ENCODE measurements at places on chromosomes 7 and 10.

DNA sequence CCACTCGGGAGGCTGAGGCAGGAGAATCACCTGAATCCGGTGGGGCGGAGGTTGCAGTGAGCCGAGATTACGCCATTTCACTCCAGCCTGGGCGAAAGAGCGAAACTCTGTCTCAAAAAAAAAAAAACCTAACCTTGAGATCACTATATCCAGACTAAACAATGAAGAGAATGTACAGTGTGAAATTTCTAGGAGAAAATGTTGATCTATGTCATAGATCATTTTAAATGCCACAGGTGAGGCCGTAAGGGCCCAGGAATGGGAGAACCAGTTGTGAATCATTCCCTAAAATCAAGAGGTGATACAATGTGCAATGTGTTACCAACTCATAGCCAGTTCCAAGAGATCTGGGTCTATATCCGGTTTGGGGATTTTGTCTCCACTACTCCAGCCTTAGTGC is 158.0 kb downstream of the CACNB2 start:
- no peak for DNase-seq

- no peak for DNase-seq
These were observed 117.3 kb downstream of the PRKAG2 start for GRCh38 chr7:151759591-151760042.

- DNase-seq = no peak
These were observed 96.4 kb upstream of the MDFIC start for GRCh38 chr7:114825423-114825951.

- no peak for DNase-seq
These were observed 65.6 kb upstream of the KDM7A start for GRCh38 chr7:140242057-140243031.

- DNase-seq = no peak
These were observed 115.0 kb downstream of the FAM107B start for GRCh38 chr10:14659626-14660196.

DNA sequence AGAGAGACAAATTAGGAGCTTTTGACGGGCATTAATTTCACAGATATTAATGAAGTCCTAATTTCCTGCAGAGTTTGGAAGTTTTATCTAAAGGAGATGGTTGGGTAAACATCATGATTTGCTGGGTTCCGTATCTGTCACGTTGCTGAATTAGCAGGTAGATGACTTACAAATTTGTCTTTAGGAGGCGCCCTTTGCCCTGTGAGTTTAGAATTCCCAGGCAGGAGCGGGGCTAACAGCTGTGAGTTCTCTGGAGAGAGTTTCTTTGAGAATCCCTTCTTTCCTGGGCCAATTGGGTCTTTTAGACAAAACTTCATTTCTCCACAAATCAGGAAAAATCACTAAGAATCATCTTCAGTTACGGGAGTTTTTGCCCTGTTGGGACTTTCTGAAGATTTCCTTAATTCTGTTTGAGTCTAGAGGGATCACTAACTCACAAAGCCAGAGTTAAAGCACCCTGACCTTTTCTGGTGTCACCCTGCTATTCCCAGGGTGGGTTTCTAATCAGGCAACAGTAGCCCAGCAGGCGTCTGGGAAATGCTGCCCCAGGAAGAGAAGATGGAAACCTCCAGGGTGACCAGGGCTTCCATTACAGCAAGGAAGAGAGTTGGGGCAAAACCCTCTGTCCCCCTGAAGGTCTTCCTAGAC is 63.7 kb downstream of the PRKCQ start:
- no peak for DNase-seq

DNA sequence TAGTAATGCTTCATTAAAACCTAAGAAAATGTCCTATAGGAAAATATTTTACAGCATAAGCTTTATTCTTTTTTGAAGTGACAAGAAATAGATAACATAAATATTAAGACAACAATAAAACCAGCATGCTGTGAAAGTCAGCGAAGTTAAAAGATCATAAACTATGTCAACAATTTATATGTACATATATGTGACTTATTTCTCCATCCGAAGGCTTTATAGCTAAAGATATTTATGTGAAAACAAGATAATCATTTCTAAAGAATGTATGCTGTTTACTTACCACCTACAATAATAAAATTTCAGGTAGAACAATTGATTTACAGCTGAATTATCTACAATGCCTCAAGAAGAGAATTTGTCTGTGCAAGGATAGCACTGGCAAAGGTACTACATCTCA is 283.4 kb downstream of the CRPPA start:
- no peak for DNase-seq

- DNase-seq = no peak
These were observed 11.2 kb upstream of the SLC13A1 start for GRCh38 chr7:123210986-123211385.

DNA sequence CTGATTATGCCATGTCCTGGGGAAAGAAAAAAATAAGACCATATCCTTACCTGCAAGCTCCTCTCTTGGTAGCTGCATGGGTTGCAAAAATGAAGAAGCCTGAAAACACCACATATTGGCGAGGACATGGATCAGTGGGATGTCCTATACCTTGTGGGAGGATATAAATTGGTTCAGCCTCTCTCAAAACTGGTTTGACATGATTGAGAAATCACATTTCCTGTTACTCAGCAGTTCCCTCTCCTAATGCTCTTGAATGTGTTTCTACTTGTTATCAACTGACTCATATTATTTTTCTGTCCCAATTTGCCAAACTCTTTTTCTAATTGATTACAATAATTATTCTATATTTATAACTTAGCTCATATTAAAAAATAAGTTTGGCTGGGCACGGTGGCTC is 380.2 kb downstream of the EXOC4 start:
- no peak for DNase-seq

GRCh38 chr10:125562737-125563136 is 120.2 kb downstream of the TEX36 start:
- DNase-seq = no peak

GRCh38 chr7:16708511-16708910 is 45.0 kb upstream of the TSPAN13 start:
- DNase-seq = no peak

DNA sequence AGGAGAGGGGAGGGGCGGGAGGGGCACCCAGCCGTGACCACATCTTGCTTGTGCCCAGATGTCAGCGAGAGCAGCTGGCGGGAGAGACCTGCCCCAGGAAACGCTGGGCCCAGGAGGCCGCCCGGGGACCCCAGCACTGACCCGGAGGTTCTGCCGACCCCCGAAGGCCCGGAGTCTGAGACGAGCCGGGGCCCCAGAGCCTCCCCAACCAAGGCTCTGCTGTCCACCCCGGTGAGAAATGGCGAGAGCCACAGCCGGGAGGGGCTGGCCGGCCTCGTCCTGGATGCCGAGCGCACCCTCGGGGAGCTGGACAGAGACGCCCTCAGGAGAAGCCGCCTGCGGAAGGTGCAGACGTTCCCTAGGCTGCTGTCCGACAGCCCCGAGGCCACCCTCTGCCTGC is 25.9 kb downstream of the KNDC1 start:
- DNase-seq = no peak

DNA sequence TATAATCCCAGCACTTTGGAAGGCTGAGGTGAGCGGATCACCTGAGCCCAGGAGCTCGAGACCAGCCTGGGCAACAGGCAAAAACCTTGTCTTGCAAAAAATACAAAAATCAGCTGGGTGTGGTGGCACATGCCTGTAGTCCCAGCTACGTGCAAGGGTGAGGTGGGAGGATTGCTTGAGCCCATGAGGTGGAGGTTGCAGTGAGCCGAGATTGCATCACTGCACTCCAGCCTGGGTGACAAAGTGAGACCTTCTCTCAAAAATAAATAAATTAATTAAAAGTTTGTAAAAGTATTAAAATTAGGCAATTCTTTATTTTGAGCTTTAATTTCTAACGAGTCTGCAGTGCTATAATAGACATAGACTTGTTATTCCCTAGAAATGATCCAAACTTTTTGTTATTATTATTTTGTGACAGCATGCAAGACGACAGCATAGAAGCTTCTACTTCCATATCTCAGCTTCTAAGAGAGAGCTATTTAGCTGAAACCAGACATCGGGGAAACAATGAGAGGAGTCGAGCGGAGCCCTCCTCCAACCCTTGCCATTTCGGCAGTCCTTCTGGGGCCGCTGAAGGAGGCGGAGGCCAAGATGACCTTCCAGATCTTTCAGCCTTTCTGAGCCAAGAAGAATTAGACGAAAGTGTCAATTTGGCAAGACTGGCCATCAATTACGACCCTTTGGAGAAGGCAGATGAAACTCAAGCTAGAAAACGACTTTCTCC is 11.9 kb downstream of the MYPN start:
- DNase-seq = no peak

DNA sequence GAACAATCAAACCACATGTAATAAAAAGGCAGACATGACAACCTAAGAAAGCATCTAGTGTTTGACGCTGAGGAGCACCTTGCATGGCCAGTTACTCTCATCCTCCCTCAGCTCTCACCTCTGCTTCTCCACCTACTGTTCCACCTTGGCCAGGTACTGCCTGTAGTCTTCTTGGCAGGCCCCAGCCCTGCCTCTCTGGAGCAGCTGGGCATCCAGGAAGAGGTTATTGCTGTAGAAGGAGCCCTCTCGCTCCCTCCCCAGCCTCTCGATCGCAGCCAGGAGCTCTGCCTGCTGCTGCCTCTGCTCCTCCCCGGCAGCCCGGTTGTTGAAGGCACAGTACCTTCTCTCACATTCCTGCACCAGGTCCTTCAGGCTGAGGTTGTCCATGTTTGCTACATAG is 9.7 kb downstream of the GIMAP5 start:
- DNase-seq = no peak

GRCh38 chr10:116304923-116305322 is 19.3 kb upstream of the CCDC172 start:
- no peak for DNase-seq

DNA sequence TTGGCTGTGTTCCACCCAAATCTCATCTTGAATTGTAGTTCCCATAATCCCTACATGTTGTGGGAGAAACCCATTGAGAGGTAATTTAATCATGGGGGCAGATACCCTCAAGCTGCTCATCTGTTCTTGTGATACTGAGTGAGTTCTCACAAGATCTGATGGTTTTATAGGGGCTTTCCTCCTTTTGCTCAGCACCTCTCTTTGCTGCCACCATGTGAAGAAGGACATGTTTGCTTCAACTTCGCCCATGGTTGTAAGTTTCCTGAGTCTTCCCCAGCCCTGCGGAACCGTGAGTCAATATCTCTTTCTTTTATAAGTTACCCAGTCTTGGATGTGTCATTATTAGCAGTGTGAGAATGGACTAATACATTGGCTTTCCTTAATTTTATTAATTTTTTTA is 527.8 kb downstream of the MDFIC start:
- DNase-seq = no peak

GRCh38 chr10:21069278-21069677 is 172.2 kb upstream of the NEBL start:
- DNase-seq = no peak

DNA sequence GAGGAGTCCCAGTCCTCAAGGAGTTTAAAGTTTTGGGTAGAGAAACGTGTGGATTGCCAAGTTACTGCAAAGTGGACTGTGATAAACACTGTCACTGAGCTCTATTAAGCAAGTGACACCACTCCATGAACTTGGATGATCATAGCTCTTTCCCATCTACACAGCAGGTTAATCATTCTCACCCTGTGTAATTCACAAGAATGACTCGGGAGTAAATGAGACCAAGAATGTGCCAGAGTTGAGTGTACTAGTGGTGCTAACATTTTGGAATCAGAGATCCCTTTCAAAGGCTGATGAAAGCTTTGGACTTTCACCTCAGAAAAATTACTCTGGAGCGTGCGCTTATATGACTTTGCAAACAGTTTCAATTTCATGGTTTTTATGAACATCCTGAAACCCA is 80.8 kb downstream of the RBM20 start:
- DNase-seq = no peak

GRCh38 chr7:138097064-138097741 is 20.9 kb downstream of the AKR1D1 start:
- no peak for DNase-seq

- DNase-seq = no peak
These were observed 98.3 kb downstream of the FOXL3 start for GRCh38 chr7:388023-388960.

DNA sequence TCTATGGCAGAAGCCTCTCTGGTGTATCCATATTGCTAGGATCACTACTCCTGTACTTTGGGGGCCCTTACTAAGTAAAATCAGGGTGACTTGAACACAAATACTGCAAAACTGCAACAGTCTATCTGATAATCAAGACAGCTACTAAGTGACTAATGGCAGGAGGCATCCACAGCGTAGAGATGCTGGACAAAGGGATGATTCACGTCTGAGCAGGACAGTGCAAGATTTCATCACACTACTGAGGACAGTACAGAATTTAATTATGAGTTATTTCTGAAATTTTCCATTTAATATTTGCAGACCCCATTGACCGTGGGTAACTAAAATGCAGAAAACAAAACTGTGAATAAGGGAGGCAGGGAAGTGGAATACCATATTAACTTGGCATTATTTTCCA is 10.4 kb downstream of the CUL2 start:
- no peak for DNase-seq

DNA sequence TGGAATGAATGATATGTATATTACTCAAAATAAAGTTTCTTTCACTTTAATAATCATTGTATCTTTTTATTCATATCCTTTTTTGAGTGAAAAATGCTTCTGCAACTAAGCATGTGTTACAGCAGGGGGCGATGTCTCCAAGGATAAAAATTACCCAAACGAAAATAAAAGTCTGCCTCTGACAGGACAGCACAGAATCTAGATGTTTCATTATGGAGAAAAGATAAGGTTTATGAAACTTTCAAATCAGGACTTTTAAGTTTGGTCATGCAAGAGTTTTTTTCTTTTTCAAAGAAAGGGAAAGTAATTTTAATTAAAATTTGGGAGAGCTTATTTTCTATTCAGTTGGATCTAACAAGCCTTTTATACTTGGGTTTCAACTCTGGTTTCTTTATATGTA is 48.4 kb downstream of the TES start:
- DNase-seq = no peak

GRCh38 chr10:43383204-43383971 is 12.0 kb downstream of the FXYD4 start:
- no peak for DNase-seq

- DNase-seq = no peak
These were observed 20.8 kb upstream of the RELN start for GRCh38 chr7:104010052-104010909.

DNA sequence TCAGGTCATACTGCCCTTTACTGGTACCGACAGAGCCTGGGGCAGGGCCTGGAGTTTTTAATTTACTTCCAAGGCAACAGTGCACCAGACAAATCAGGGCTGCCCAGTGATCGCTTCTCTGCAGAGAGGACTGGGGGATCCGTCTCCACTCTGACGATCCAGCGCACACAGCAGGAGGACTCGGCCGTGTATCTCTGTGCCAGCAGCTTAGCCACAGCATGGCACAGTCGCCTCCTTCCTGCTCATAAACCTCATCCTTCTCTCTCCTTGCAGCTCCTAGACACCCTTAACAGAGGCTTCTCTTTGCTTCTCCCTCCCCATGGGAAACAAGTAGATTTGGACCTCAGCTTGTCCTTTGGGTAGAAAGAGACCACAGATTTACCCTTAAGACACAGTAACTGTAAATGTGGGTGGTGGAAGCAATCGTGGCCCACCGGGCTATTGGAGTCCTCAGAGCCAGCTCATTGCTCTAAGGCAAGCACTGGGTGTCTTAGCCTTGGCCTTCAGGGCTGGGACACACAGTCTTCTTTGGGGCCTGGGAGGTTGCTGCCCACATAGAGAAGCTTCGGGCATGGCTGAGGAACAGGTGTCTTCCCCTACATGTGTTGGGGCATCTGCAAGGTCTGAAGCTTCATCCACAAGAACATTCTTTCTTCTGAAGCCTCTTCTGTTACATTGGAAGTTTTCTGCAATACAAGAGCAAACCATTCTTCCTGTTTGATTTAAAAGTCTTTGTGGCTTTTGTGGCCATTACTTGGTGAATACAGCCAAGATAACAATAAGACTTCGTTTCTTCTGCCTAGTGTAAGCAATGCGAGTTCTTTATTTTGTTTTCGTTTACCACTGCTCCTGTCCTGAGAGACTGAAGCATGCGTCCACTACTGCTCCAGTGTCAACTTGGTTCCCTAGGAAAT is 95.5 kb upstream of the PRSS58 start:
- DNase-seq = no peak

All from activated CD8-positive, alpha-beta memory T cell treated with anti-CD3 and anti-CD28 coated beads for 1 hour (primary cell).